Naive B cell (primary cell): ENCODE measurements at places on chromosomes 11 and 22. TPM values are rescaled to one million over a fixed set of nuclear protein-coding genes. Genes with fewer than 3 reads are reported as not detected.

GRCh38 chr11:57458410-57459163 is 1.7 kb upstream of the RTN4RL2 start:
- peak; percentile 45 for DNase-seq

DNA sequence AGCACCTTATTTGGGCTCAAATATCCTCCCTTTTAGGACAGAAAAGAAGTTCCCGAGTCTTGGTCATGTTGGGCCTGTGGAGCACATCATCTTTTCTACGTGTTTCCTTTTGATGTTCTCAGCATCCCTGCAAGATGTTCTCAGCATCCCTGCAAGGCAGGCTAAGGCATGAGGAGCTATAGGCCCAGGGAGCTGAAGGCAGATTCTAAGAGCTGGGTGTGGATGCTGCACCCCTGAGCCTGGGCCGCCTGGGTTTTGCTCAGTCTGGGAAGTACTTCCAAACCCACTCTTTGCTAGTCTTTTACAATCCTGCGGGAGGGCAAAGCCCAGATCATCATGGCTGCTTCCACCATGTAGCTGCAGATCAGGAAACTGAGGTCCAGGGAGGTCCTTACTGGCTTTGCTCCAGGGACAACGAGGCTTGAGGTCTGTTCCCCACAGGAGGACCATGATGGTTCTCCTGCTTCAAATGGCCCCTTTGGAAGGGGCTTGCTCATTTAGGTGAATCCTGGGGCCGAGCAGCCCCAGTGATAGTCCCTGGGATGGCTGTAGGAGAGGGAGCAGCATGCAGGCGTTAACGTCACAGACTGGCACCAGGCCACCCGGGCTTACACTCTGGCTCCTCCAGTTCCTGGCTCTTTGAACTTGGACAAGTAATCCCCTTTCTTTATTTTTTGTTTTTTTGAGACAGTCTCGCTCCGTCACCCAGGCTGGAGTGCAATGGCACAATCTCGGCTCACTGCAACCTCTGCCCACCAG is 10.6 kb downstream of the LRRC75B start:
- no peak for DNase-seq

GRCh38 chr22:37739611-37740049 is 42.8 kb downstream of the TRIOBP start:
- DNase-seq = no peak

DNA sequence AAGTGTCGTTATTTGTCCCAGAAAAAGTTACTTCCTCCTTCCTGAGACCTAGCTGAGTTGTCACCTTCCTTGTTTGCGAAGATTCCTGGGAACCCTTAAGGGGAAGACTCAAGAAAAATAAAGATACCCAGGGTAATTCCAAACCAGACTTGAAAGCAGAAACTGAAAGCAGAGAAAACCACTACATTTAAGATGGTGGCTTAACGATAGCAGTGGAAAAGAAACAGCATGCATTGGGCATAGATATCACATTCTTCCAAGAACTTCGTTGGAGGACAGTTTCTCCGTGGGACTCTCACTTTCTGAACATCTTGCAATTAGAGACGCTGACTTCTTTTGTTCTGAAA is 89.1 kb downstream of the FAM76B start:
- no peak for DNase-seq

GRCh38 chr11:2378527-2379210 is 1.6 kb downstream of the CD81 start:
- DNase-seq = no peak

DNA sequence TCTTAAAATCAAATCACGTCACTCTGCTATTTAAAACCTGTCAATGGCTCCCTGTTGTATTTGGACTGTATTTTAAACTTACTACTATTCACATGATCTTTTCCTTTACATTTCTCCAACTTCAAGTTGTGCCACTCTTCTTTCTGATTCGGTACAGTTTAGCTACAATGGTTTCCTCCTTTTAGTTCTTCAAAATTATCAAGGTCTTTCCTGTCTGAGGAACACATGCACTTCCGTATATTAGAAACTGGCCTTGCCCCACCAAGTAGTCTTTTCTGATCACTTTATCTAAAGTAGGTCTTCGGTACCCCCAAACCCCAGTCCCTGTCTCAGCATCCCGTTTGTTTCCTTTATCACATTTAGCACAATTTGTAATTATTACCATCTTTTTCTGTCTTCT is 81.8 kb downstream of the MTMR3 start:
- DNase-seq = no peak

DNA sequence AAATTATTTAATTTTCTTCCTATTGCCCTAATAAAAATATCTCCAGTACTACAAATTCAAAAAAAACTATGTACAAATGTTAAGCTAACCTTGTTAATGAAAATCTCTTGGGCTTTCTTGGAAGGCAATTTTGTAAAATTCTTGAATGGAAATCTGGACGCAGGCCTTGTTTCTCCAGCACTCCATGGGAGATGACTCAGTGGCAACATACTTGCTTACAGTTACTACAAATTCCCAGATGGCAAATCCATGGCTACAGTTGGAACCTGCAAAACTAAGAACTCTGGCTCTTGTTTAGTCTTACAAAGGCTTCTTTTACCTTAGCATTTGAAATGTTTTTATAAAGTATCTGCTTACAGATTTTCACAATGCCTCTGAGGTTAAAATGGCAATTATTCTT is 725.2 kb downstream of the DLG2 start:
- DNase-seq = no peak

DNA sequence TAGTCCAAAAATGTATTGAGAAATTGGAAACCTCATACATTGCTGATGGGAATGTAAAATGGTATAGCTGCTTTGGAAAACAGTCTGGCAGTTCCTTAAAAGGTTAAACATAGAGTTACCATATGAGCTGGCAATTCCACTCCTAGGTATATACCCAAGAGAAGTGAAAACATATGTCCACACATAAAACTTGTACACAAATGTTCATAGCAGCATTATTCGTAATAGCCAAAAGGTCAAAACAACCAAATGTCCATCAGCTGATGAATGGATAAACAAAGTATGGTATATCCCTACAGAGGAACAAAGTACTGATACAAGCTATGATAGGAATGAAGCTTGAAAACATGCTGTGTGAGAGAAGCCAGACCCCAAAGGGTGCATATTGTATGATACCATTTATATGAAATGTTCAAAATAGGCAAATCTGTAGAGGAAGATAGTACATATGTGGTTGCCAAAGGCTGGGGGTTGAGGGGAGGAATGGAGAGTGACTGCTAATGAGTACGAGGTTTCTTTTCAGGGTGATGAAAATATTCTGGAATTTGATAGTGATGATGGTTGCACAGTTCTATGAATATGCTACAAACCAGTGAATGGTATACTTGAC is 85.8 kb downstream of the ZBTB16 start:
- DNase-seq = no peak

GRCh38 chr11:8267831-8268529 is 4.3 kb upstream of the LMO1 start:
- DNase-seq = peak; percentile 32

DNA sequence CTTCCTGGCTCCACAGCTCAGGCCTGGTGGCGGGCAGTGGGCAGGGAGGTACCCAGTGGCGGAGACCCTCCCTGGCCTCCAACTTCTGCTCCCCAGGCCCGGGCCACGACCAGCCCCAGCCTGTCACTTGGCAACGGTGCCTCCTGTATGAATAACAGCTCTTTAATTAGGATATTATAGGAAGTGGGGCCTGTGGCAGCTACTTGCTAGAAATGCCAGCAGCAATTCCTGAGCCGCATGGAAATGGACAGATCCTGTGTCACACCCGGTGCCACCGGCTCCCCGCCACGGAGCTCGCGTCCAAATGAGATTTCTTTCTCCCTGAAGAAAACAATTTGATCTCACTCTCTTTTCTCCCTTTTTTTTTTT is 104.5 kb downstream of the CHST1 start:
- DNase-seq = no peak

DNA sequence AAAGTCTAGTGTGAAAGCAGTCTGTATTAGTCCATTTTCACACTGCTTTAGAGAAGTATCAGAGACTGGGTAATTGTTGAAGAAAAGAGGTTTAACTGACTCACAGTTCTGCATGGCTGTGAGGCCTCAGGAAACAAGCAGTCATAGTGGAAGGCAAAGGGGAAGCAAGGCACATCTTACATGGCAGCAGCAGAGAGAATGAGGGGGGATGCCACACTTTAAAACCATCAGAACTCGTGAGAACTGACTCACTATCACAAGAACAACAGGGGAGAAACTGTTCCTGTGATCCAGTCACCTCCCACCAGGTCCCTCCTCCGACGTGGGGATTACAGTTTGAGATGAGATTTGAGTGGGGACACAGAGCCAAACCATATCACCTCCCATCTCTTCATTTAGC is 13.8 kb upstream of the TUBA8 start:
- DNase-seq = no peak

- peak; percentile 76 for DNase-seq
These were observed 14.0 kb downstream of the RAC2 start for GRCh38 chr22:37229805-37230672.

DNA sequence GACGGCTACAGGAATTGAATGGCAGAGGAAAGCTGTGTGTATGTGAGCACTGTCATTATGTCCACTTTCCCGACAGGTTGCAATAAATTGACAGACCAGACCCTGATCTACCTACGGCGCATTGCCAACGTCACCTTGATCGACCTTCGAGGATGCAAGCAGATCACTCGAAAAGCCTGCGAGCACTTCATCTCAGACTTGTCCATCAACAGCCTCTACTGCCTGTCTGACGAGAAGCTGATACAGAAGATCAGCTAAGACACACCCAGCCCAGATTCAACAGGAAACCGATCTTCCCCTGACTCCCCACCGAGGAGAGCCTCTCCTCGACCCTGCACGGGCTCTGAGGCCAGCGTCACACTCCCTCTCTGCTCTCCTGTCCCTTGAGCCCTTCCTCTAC is 11.5 kb upstream of the GRK2 start:
- no peak for DNase-seq

GRCh38 chr11:132125988-132126871 is 755.8 kb downstream of the NTM start:
- no peak for DNase-seq

The ELMOD1 gene
- not detected for polyA plus RNA-seq

The BAIAP2L2 gene
- polyA plus RNA-seq = not detected

The NELL1 gene
- not detected for polyA plus RNA-seq

The OR8A1 gene
- polyA plus RNA-seq = not detected
